ENCODE measurements at places on chromosomes 3 and 15.
A peak's percentile ranks its signal among the peaks of the same experiment; 100 is the strongest.

- DNase-seq: peak; percentile 28
Measured at GRCh38 chr3:105349684-105350387, 16.9 kb upstream of the ALCAM start.

- DNase-seq: no peak
Measured at GRCh38 chr15:96703794-96704550, 373.5 kb downstream of the NR2F2 start.

DNA sequence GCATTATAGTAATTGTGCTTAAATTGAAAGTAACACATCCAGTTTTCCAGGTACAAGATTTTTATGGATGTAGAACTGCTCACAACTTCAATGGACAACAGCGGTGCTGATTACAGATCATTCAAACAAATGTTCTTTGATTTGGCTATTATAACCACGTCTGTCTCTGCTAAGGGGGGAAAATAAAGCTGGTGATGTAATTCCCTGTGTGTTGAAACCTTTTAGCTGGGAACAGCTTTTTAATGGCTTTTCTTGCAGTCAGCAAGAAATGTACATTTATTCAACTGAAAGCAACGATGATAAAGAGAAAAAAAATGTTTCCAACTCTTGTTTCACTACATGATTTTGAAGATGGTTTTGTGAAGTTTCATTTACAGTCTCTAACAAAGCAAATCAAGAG is 431.9 kb upstream of the AGTR1 start:
- DNase-seq: no peak

DNA sequence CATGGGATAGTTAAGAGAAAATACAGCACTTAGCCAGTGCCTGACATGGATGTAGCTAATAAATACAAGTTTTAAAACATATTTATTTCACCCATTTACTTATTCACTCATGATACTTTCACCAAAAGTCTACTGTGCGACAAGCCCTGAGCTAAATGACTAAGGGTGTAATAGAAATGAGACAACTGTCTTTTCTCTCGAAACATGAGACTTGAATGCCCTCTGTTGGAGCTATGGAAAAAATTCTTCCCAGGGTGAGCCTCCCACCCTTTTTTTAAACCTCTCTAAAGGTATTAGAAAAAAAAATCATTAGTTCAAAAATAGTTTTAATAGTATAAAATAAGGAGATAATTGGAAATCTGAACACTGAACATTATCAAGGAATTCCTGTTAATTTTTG is 24.3 kb upstream of the RPL14 start:
- DNase-seq: no peak

DNA sequence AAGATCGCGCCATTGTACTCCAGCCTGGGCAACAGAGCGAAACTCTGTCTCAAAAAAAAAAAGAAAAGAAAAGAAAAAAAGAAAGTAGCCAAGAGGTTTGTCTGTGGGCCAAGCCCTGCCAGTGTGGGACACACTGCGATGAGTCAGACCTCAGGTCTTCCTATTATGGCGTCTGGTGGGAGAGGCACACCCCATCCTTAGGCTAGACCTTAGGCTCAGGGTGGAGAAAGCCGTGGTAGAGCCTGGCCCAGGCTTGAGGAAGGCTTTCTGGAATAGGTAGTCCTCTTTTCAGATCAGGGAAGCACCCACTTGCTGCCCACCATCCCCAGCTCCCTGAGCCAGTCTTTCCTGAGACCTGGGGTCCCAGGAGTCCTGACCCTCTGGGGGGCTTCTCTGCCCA is 6.0 kb downstream of the HEMK1 start:
- DNase-seq: no peak

DNA sequence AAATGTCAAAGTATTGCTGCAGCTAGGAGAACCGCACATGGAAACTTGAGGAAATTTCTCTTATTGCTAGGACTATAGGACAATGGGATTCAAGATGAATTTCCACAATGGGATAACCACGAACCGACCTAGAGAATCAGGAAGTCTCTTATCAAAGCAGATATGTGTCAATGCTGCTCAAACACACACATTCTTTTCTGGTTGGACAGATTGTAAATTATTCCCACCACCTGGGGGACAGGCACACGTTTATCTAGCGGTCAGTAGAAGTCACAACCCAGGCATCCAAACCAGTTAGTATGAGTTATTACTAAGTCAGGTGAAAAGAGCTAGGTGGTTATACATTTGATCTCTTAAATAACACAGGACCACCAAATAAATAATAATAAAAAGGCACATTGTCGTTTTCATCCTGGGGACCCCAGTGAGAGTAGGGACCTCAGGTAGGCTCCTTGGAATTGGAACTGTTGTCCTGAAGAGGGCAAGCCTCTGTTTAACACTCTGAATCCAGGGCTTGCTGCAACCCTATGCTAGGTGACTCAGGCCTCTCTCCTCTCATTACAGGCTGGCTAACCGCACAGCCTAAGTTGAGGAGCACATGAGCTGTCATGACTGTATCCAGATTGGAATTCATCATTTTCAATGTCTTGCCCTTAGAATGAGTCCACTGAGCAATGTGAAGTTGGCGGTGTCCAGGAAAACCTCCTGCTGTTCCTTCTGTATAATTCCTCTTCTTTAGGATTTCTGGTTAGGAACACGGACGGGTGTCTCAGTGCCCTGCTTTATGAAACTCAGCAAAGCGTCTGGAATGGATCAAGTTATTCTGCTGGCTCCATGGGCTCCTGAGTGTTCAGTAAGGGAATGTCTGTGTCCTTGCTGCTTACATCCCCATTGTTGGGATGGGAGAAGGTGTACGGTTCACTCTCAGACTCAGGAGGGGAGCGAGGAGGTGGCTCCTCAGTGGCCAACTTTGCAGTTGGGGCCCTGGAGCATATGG is 59.0 kb downstream of the CLEC3B start:
- DNase-seq: no peak

- no peak for DNase-seq
Measured at GRCh38 chr3:24378313-24378712, 116.3 kb downstream of the THRB start.

GRCh38 chr3:58340594-58341244 is 8.0 kb downstream of the PXK start:
- no peak for DNase-seq

DNA sequence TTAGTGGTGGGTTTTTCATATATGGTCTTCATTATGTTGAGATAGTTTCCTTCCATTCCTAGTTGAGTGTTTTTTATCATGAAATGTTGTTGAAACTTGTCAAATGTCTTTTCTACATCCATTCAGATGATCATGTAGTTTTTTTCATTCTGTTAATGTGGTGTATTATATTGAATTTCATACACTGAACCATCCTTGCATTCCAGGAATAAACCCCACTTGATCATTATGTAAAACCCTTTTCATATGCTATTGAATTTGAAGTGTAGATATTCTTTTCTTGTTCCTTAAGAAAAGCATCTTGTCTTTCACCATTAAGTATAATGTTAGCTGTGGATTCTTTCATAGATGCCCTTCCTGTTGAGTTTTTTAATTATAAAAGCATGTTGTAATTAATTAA is 42.9 kb downstream of the PIAS1 start:
- DNase-seq: no peak

DNA sequence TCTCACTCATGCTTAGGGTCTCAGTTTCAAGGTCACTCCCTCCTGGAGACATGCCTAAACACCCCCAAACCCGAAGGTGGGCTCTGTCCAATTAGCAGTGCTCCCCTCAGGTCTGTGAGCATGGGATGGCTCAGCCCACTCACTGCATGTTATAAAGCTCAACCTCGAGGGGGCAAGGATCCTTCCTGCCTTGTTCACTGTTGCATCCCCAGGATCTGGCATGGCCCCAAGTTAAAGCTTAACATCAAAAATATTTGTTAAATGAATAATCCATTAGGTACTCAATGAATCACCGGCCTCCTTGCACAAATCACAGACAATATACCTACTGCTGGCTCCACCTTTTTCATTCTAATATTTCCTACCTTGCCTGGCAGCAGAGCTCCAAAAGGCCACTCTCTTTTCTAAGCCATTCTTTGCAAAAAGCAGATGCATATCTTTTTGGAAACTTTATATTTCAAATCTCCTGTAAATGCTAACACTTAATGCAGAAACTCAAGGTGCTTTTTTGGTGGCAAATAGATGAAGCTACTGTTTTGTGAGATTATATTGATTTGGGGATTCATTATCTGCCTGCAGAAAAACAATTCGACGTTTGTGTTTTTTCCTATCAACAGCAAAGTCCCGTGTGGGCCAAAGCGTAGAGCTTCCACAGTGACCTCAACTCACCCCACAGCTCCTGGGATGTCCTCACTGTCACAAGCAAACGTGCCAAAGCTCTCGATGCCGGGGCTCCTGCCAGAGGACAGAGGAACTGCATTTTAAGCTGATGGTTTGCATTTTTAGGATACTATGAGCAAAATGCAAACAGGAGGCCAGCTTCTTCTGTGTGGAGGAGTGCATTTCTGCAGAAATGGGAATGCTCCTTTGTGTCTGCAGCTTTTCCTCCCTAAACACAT is 35.4 kb downstream of the PCOLCE2 start:
- no peak for DNase-seq

GRCh38 chr3:100149130-100149529 is 34.8 kb upstream of the FILIP1L start:
- DNase-seq: peak; percentile 13

DNA sequence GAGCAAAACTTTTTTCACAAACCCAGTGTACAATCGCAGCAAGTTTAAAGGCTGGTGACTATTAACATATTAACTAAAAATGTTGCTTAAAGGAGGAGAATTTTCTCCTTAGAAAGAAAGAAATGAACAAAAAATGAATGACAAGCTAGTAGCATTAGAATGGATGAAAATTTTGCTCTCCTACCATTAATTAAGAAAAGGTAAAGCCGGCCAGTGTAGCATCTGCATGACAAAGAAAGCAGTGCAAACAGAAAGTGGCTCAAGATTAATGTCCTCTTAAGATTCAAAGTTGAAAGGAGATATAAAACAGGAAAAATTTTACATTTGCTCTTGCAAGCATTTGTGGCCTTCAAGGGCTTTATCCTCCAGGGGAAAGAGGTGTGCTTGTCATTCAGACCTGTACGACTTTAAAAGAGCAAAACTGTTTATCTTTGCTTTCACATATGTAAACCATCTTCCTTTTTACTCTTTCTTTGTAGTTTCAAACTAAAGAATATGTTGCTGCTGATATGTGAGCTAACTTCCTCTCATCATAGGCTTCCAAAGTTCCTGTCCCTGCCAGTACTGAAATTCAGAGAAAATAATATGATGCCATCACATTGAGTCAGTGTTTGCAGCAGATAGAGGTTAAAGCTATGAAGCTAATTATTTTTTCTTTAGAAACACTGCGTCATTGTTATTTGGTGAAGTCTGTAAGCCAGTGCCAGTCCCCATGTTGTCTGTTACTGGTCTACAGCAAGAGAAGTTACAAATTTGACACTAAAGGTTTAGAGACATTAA is 439.1 kb upstream of the GRM7 start:
- no peak for DNase-seq

GRCh38 chr15:81224232-81224631 is 27.6 kb downstream of the IL16 start:
- no peak for DNase-seq

- no peak for DNase-seq
Measured at GRCh38 chr3:5197470-5198312, 10.2 kb downstream of the EDEM1 start.

GRCh38 chr3:45345846-45346580 is 42.4 kb upstream of the LARS2 start:
- no peak for DNase-seq

DNA sequence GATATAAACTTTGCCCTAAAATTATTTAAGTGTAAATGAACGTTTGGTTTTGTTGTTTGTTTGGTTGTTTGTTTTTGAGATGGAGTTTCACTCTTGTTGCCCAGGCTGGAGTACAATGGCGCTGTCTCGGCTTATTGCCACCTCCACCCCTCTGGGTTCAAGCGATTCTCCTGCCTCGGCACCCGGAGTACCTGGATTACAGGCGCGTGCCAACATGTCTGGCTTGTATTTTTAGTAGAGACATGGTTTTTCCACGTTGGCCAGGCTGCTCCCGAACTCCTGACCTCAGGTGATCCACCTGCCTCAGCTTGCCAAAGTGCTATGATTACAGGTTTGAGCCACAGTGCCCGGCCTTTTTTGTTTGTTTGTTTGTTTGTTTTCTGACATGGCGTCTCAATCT is 87.9 kb upstream of the CHD2 start:
- no peak for DNase-seq
